Fibroblast of lung (primary cell): ENCODE measurements at places on chromosomes 2 and 18.

GRCh38 chr2:177501186-177501585 lies 108.6 kb downstream of the AGPS start:
- H3K4me3 ChIP-seq: no peak overlapping the region
- no peaks in the 10 kb centered on the region for H3K4me1 ChIP-seq
- no peaks in the 10 kb centered on the region for H3K27me3 ChIP-seq
- no peak for DNase-seq
- no peaks in the 10 kb centered on the region for H3K36me3 ChIP-seq

DNA sequence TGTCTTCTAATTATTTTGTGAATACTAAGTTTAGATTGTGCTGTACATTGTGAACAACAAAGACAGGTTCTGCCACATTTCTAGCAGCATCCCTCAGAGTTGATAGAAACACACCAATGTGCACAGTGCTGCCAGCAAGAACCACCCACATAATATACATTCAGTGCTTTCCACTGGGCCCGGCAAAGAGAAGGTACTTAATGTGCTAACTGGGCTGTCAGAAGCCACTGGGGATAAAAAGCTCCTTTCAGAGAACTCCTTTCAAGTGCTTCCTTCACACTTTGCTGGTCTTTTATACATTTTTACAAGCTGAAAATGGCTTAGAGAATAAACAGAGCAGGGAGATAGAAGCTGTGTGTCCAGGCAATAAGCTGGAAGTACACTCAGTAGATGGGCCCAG lies 58.0 kb upstream of the CAPN13 start:
- DNase-seq: no peak
- no peak overlapping the region for H3K27ac ChIP-seq
- no peaks in the 10 kb centered on the region for H3K36me3 ChIP-seq
- no peaks in the 10 kb centered on the region for H3K4me1 ChIP-seq

- no peaks in the 10 kb centered on the region for H3K4me1 ChIP-seq
- DNase-seq: no peak
- no peaks in the 10 kb centered on the region for H3K36me3 ChIP-seq
- no peak overlapping the region for H3K27ac ChIP-seq
Measured at GRCh38 chr18:70311726-70312125, 22.9 kb downstream of the SOCS6 start.

DNA sequence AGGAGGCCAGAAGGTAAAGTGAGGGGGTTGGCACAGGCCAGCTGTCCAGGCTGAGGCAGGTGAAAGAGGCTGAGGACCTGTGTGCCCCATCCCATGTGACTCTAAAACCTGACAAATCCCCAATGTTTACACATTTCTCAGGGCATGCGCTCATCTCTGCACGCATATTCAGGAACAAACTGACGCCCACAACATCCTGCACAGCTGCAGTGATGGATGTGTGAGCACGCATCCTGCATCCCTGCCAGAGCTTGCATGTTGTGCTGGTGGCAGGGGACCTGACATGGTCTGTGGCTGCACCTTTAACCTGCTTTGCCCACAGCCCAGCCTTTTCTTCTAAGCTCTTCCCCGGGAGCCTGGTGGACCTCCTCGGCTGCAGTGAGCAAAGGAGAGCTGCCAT lies 83.1 kb downstream of the FBXO15 start:
- no peaks in the 10 kb centered on the region for H3K27me3 ChIP-seq
- H3K36me3 ChIP-seq: no peaks in the 10 kb centered on the region
- no peak overlapping the region for H3K27ac ChIP-seq
